ENCODE measurements at places on chromosomes 2 and 18.

DNA sequence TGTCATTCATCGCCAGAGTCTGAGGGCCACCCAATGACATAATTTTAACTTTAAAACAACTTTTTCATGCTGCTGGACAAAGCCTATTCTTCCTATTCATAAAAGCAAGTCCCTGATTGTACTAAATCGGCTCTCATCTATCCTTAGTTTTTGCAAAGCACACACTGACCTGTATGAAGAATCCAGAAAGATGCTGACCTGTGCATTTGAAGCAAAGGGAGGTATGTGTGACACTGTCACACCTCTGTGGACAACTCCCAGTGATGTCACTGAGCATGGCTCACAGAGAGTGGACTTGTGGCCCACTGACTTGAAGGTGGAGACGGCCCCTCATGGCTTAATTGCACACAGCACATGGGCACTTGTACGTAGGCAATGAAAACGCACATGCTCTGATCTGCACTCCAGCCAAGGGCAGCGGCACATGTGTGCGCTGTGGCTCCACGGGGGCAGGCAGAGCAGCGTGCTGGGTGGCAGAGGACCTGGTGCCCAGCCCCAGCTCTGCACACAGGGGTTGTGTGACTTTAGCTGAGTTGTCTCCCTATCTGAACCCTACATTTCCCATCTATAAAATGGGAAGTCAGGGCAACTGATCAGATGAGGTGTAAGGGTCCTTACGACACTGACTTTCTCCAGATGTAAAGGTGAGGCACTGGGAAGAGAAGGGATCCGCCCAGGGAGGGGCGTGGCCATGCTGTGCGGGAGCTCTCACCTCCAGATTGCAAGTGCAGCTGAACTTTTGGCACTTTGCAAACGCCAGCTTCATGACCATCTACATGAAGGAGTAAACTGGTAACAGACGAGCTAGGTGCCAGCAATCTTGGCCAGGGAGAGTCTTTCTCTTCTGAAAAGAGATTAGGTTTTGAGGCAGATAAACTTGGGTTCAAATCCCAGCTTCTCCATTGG is 14.3 kb upstream of the ODC1 start:
- DNase-seq, result no peak
- no peak overlapping the region for H3K4me3 ChIP-seq
- peaks cover 18% of the 10 kb centered on the region for H3K27me3 ChIP-seq
- H3K36me3 ChIP-seq, result no peaks in the 10 kb centered on the region
- no peak overlapping the region for H3K27ac ChIP-seq

DNA sequence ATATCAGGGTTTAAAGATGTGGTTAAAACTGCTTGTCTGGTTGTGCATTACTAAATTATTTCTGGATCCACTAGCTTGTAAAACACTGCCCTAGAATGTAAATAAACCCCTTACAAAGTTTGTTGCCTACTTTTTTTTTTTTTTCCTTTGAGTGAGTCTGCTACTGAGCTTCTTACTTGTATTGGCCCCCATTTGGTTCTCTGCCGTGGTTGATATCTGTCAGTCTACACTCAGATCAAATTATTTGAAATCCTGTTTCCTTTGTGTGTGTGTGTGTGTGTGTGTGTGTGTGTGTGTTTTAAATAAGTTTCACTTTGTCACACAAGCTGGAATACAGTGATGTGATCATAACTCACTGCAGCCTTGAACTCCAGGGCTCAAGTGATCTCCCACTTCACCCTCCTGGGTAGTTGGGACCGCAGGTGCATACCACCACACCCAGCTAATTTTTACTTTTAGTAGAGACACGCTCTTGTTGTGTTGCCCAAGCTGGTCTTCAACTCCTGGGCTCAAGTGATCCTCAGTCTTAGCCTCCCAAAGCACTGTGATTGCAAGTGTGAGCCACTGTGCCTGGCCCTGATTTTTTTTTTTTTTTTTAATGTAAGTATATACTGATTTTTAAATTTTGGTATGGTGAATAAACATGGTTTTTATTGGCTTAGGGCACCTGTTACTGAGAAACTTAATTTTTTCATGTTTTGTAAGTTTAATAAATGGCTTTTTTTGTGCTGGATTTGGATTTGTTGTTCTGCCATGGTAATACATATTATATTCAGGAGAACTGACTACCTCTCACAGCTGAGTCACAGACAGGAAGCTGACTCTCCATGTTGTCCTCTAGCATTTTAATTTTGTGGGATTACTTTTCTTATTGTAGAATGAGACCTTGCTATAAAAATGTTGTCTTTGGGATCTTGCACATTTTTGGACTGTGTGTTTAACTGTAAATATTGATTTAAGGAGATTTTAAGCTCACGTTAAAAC is 48.5 kb downstream of the MAP4K4 start:
- H3K4me3 ChIP-seq, result no peak overlapping the region
- H3K36me3 ChIP-seq, result peaks cover 5% of the 10 kb centered on the region
- H3K27ac ChIP-seq, result peak overlapping the region; percentile 38
- peaks cover 37% of the 10 kb centered on the region for H3K4me1 ChIP-seq

DNA sequence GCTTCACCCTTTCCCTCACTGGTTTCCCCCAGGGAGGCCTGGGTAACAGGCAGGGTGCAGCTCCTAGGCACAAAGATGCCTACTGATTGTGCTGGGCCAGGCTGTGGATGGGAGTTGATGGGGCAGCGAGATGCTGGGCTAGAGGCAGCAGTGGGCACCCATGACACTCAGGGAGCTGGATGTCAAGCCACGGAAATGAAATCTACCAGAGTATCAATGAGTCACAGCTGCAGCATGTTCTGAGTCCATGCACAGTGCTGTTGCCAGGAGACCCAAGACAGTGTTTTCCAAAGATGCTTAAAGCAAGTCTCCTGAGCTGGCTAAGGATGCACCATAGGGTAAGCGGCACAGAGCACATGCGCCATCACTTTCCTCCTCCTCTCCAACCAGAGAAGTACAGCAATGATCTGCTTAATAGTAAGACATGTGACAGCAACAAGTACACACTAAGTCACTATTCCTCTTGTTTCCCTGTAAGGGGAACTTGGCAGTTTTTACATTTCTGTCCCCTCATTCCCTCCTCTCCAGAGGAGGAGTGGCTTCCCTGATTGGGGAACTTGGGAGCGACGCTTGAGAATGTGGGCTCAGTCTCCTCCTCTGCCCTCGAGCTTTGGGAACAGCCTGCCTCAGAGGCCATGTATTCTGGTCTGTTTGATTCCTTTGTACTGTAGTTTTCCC is 57.2 kb downstream of the CDC42EP3 start:
- no peaks in the 10 kb centered on the region for H3K36me3 ChIP-seq
- no peak for DNase-seq
- H3K4me1 ChIP-seq, result peaks cover 21% of the 10 kb centered on the region
- H3K27me3 ChIP-seq, result peaks cover 3% of the 10 kb centered on the region
- no peak overlapping the region for H3K4me3 ChIP-seq

- H3K27ac ChIP-seq, result no peak overlapping the region
- no peaks in the 10 kb centered on the region for H3K36me3 ChIP-seq
- H3K27me3 ChIP-seq, result no peaks in the 10 kb centered on the region
- DNase-seq, result no peak
- H3K4me3 ChIP-seq, result no peak overlapping the region
Observed at GRCh38 chr2:75173740-75174139, 25.6 kb downstream of the TACR1 start.

GRCh38 chr18:74264303-74265020 is 27.3 kb downstream of the CYB5A start:
- H3K36me3 ChIP-seq, result peaks cover 5% of the 10 kb centered on the region
- H3K4me3 ChIP-seq, result no peak overlapping the region
- no peaks in the 10 kb centered on the region for H3K27me3 ChIP-seq
- H3K4me1 ChIP-seq, result peaks cover 5% of the 10 kb centered on the region
- H3K27ac ChIP-seq, result peak overlapping the region; percentile 40
- no peak for DNase-seq

GRCh38 chr18:50113726-50114125 is 81.2 kb downstream of the MYO5B start:
- no peaks in the 10 kb centered on the region for H3K4me1 ChIP-seq
- peaks cover 23% of the 10 kb centered on the region for H3K27me3 ChIP-seq
- H3K36me3 ChIP-seq, result no peaks in the 10 kb centered on the region
- DNase-seq, result no peak
- H3K27ac ChIP-seq, result no peak overlapping the region

- H3K36me3 ChIP-seq, result peaks cover 67% of the 10 kb centered on the region
- no peak overlapping the region for H3K27ac ChIP-seq
- H3K27me3 ChIP-seq, result no peaks in the 10 kb centered on the region
- no peak for DNase-seq
Observed at GRCh38 chr2:32418778-32419177, 62.0 kb downstream of the BIRC6 start.

GRCh38 chr2:187404431-187405110 is 43.5 kb downstream of the CALCRL start:
- no peak overlapping the region for H3K27ac ChIP-seq
- H3K4me3 ChIP-seq, result no peak overlapping the region
- no peak for DNase-seq
- no peaks in the 10 kb centered on the region for H3K36me3 ChIP-seq
- H3K27me3 ChIP-seq, result no peaks in the 10 kb centered on the region

GRCh38 chr2:34107811-34108210 is 508.7 kb upstream of the FAM98A start:
- H3K4me1 ChIP-seq, result no peaks in the 10 kb centered on the region
- no peak for DNase-seq
- no peak overlapping the region for H3K4me3 ChIP-seq
- no peaks in the 10 kb centered on the region for H3K27me3 ChIP-seq

DNA sequence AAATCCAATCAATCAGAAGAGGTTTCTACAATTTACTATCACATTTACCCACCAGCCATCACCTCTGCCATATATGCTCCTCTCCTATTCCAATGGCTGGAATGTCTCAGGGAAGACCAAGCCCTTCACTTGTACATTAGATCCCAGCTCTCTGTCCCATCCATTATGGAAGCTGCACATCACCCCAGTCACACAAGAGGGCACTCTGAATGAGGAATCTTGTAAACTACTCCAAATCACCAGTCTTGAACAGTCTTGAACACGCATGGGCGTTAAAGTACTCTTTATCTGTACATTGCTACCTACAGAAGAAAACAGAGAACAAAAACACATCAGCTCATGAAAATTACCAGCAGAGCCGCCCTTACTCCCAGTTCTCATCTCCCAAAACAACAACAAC is 38.7 kb downstream of the ZC3H8 start:
- peaks cover 5% of the 10 kb centered on the region for H3K4me1 ChIP-seq
- no peak overlapping the region for H3K27ac ChIP-seq
- no peak for DNase-seq
- H3K36me3 ChIP-seq, result peaks cover 35% of the 10 kb centered on the region
- H3K4me3 ChIP-seq, result no peak overlapping the region

GRCh38 chr2:174835797-174836255 is 71.6 kb upstream of the CHRNA1 start:
- H3K4me3 ChIP-seq, result peak overlapping the region; percentile 58
- peak overlapping the region; percentile 95 for H3K27ac ChIP-seq
- H3K4me1 ChIP-seq, result peaks cover 31% of the 10 kb centered on the region
- peaks cover 3% of the 10 kb centered on the region for H3K27me3 ChIP-seq
- peaks cover 14% of the 10 kb centered on the region for H3K36me3 ChIP-seq

GRCh38 chr2:241636182-241637017 is 558 bp downstream of the THAP4 start:
- peak overlapping the region; percentile 68 for H3K27ac ChIP-seq
- peaks cover 59% of the 10 kb centered on the region for H3K36me3 ChIP-seq
- DNase-seq, result peak; percentile 35

DNA sequence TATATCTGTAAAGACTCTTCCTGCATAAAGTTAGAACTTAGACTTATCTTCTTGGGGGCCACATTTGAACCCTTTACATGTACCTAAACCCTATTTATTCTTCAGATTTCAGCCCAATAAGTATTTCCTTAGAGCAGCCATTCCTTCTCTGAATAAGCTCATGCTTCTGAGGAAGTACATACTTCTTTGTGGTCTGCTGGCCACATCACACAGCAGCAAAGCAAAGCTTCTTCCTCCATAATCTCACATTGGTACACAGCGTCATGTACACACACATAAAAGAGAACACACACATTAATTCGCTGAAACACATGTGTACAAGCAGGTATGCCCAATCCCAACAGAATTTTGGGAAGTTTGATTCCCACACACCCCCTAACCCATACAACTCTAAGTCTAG is 331.0 kb downstream of the CDH2 start:
- no peaks in the 10 kb centered on the region for H3K36me3 ChIP-seq
- no peaks in the 10 kb centered on the region for H3K4me1 ChIP-seq
- no peak overlapping the region for H3K4me3 ChIP-seq
- H3K27me3 ChIP-seq, result no peaks in the 10 kb centered on the region
- no peak overlapping the region for H3K27ac ChIP-seq

GRCh38 chr2:43280994-43281393 is 54.6 kb upstream of the ZFP36L2 start:
- H3K27ac ChIP-seq, result no peak overlapping the region
- no peak overlapping the region for H3K4me3 ChIP-seq
- H3K36me3 ChIP-seq, result peaks cover 80% of the 10 kb centered on the region
- peaks cover 4% of the 10 kb centered on the region for H3K4me1 ChIP-seq

DNA sequence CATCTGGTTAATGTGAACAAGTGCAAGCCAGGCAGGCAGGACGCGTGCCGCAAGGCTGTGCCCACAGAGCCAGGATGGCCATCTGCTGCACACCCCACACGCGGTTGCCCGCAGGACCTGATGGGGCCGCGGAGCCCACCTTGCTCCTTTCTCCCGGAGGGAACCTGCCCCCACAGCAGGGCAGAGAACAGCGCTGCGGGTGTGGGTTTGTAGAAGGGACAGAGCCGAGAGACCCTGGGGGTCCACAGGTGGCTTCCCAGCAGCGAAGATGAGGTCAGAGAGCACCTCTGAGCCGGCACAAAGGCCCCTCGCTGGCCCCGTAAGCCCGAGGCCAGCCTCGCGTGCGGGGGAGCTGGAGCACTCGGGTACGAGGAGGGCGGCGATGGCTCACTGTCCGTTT is 460.8 kb upstream of the SALL3 start:
- DNase-seq, result no peak
- H3K4me1 ChIP-seq, result no peaks in the 10 kb centered on the region
- H3K4me3 ChIP-seq, result no peak overlapping the region
- no peaks in the 10 kb centered on the region for H3K27me3 ChIP-seq
- no peak overlapping the region for H3K27ac ChIP-seq
- H3K36me3 ChIP-seq, result no peaks in the 10 kb centered on the region

- no peak overlapping the region for H3K4me3 ChIP-seq
- no peak overlapping the region for H3K27ac ChIP-seq
- peaks cover 3% of the 10 kb centered on the region for H3K4me1 ChIP-seq
Observed at GRCh38 chr18:5463390-5463789, 80.4 kb downstream of the EPB41L3 start.

- DNase-seq, result no peak
- no peaks in the 10 kb centered on the region for H3K4me1 ChIP-seq
- H3K36me3 ChIP-seq, result no peaks in the 10 kb centered on the region
- H3K4me3 ChIP-seq, result no peak overlapping the region
- no peak overlapping the region for H3K27ac ChIP-seq
- no peaks in the 10 kb centered on the region for H3K27me3 ChIP-seq
Observed at GRCh38 chr18:1998121-1998520, 573.2 kb downstream of the METTL4 start.

DNA sequence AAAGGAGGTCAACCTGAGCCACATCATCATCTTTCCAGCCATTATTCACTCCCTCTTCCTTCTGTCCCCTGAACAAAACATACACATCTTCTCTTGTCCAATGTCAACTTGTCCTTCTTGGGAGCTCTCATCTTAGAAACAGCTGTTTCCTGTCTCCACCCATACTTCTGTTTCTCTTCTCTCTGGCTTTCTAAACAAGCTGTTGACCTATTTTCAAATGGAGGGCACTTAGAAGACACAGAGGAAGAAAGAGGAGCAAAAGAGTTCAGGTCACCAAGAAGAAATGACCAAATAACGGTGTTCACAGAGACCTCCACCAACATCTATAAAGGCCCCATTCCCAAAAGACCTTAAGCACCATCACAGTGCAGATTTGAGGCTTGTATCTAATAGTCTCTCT is 355.9 kb upstream of the HNRNPA3 start:
- no peak for DNase-seq
- H3K4me1 ChIP-seq, result peaks cover 41% of the 10 kb centered on the region
- H3K27ac ChIP-seq, result no peak overlapping the region
- H3K36me3 ChIP-seq, result peaks cover 5% of the 10 kb centered on the region
- H3K27me3 ChIP-seq, result peaks cover 4% of the 10 kb centered on the region

Measured in activated T-helper 2 cell treated with anti-CD3 and anti-CD28 coated beads, Interferon-gamma antibody, Interleukin-2, Interleukin-4, amounts not matched to agents 10 μg/mL and 5 μg/mL and 100 μg/mL, durations not matched to agents 14 hours and 24 hours and 36 hours (primary cell).